Kidney epithelial cell (primary cell): ENCODE measurements at places on chromosomes 5 and 9. TPM values are rescaled to one million over a fixed set of nuclear protein-coding genes. Genes with fewer than 3 reads are reported as not detected.

GRCh38 chr9:90724880-90725279, 76.7 kb upstream of the SYK start:
- DNase-seq, result no peak

- DNase-seq, result peak; percentile 23
Measured at GRCh38 chr5:137604348-137605095, 105.4 kb upstream of the SPOCK1 start.

DNA sequence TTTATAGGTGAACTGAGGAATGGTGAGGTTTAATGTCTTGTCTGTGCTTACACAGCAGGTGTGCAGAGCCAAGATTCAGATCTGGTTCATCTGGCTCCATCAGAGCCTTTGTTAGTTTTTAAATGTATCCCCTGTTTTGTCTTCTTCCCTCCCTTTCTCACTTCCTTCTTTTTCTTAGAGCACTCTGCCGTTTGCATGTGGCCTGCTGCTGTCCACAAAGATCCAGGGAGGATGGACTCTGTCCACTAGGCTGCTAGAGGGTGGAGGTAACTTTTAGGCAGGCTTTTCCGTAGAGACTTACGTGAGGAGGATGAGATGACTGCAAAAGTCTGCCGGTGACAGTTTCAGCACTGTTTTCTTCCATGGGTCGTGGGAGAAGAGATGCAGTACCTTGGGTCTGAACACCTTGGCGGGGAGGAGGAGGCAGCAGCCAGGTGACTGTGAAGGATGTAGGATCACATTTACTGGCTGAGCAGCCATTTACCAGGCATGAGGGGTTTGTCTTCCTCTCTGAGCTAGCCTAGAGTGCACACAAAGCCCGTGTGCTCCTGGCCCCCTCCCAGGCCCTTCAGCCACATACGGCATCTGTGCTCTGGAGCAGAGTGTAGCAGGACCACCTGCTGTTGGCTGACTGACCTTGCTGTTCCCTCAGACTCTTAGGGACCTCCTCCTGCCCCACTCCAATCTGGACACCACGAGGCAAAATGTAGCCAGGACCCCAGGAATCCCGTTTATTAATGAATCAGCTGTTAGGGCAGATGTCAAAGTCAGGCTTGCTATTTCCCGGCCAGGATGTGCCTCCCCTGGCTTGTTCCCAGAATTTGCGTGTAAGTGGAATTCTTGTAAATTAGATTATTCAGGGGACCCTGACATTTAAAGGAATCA, 1.8 kb downstream of the NTMT1 start:
- DNase-seq, result no peak

DNA sequence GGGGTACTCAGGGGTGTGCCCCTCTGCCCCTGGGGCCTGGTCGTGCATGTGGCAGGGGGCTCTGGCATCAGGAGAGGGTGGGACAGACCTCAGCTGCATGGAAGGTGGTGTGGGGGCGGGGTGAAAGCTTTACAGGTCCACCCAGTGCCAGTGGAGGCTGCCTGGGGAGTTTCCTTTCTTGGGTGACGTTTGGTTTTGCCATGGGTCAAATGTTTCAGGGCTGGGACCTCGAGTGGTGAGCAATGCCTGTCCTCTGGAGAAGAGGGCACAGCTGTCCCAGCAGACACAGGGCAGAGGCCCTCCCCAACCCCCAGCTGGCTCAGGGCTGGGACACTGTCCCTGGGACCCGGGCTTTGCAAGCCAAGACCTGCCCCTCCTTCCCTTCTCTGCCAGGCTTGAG, 3.6 kb downstream of the RXRA start:
- no peak for DNase-seq

- no peak for DNase-seq
Measured at GRCh38 chr5:2876183-2876582, 124.7 kb upstream of the IRX2 start.

GRCh38 chr9:137986268-137987099, 108.9 kb downstream of the CACNA1B start:
- DNase-seq, result no peak

DNA sequence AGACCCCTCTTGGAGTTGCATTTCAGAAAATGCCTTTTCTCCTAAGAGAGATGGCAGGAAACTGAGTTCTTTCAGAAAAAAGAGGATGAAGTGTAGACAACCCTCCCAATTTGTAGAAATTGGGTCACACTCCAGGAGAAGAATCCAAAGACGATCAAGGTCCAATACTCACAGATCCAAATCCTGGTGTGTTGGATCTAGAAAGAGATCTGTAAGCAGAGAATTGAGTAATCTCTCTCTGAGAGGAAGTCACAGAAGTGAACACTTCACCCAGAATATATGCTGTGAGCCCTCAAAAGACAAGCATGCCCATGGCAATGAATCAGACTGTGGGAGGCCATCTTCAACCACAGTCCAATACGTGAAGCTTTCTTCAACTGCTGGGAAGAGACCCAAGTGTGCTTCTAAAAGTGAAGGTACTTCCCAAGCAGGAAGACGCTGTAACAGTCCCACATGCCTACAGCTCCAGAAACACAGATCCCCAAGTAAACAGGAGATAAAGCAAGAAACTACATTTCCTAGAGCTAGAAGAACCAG, 182.7 kb downstream of the SMC2 start:
- no peak for DNase-seq

DNA sequence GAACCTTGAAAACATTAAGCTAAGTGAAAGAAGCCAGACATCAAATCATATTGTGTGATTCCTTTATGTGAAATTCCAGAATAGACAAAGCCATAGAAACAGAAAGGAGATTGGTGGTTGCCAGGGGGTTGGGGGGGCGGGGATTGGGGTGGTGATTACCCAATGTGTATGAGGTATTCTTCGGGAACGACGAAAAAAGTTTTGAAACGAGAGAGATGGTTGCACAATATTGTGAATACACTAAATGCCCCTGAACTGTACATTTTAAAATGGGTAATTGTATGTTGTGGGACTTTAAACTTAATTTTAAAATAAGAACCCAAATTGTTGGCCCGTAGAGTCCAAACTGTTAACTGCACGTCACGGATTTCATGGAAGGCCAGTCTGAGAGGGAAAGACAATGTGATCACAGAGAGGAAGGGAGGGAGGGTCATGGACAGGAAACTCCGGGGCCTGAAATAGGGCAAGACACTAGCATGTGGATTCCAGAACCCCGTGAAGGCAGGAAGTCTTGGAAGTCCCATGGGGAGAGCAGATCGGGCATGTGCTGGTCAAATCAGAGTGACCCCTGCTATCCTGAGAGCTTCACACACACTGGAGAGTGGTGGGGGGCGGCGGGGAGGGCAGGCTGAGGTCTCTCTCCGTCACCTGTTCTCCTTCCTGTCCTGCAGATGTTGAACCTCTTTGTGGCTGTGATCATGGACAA, 218.4 kb downstream of the CACNA1B start:
- DNase-seq, result no peak

GRCh38 chr5:171667341-171668096, 118.1 kb upstream of the SMIM23 start:
- DNase-seq, result peak; percentile 19

DNA sequence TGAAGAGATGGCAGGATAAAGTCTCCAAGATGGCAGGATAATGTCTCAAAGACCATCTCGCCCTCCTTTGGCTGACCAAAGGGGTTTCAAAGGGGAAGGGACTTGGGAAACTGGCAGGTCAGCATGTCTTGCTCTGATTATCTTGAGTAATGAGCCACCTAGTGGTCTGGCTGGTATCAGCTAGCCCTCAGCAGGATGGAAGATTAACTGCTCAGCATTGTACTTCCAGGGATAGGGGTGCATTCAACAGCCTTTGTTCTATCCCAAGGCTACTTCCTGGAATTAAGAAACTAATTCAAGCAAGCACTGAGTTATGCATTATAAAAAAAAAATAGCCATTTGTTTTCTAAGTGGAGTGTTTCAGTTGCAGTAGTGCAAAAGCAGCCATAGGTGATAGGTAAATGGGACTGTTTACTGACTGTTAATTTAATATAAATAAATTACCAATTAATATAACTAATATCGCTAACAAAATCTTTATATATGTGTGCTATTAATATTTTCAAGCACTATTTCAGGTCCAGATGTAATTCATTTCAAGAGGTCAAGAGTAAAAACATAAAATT, 555.5 kb downstream of the CDH9 start:
- DNase-seq, result peak; percentile 1

DNA sequence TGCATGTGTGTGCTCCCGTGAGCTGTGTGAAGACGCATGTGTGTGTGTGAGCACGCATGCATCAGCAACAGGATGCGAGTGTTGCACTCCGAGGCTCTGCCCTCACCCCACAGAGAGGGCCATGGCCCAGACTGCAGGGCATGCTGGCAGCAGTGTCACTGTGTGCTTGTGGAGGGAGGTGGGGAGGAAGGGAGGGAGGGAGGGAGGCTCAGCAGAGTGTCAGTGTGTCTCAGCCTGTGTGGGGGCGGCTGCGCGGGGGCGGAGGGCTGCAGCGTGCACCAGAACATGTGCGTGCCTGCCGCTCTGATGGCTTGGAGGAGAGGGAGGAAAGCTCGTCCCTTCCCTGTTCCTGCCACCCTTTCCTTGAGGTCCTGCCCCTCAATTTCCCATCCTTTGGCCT, 5.3 kb downstream of the CAMK2A start:
- no peak for DNase-seq

DNA sequence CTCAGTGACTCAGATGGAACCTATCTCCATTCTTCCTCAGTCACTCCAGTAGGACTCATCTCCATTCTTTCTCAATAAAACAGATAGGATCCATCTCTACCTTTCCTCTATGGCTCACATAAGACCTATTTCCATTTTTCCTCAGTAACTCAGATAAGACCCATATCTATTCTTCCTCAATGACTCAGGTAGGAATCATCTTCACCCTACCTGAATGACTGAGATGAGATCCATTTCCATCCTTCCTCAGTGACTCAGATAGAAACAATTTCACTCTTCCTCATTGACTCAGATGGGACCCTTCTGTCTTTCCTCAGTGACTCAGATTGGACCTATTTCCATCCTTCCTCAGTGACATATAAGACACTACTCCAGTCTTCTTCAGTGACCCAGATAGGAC, 165.1 kb downstream of the FBXO4 start:
- no peak for DNase-seq

DNA sequence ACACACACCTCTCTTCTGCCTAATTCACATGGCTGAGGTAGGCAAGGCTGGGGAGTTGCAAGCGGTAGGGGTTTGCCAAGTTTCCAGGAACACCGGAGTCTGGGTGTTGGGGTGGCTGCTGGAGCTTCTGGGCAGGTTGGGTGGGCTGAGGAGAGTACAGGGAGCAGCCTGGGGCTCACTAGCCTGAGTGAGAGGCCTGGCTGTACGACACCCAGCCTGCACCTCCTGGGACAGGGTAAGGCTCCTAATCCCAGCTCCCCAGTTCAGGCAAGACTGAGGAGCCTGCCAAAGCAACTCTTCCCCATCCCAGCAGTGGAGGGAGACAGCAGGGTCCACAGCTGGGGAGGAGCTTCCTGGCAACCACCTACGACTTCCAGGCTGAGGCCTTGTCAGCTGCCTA, 8.0 kb downstream of the SPAAR start:
- no peak for DNase-seq

DNA sequence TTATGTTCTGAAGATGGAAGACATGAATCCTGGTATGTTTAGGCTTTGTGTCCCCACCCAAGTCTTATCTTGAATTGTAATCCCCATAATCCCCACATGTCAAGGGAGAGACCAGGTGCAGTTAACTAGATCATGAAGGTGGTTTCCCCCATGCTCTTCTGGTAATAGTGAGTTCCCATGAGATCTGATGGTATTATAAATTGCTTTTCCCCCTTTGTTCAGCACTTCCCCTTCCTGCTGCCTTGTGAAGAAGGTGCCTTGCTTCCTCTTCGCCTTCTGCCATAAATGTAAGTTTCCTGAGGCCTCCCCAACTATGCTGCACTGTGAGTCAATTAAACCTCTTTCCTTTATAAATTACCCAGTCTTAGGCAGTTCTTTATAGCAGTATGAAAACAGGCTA, 229.0 kb downstream of the ARL15 start:
- DNase-seq, result no peak

GRCh38 chr5:151264113-151264512, 11.1 kb downstream of the GM2A start:
- no peak for DNase-seq

- DNase-seq, result no peak
Measured at GRCh38 chr5:78573318-78573717, 75.3 kb downstream of the LHFPL2 start.

GRCh38 chr5:89723907-89724306, 685.6 kb downstream of the CETN3 start:
- DNase-seq, result no peak

GRCh38 chr5:97131139-97131710, 11.2 kb downstream of the LIX1 start:
- DNase-seq, result no peak

GRCh38 chr5:151096001-151096373, 15.2 kb upstream of the TNIP1 start:
- DNase-seq, result no peak

GRCh38 chr9:99400184-99400731, 178.2 kb downstream of the SEC61B start:
- no peak for DNase-seq

GRCh38 chr9:32264170-32264864, 120.1 kb upstream of the ACO1 start:
- peak; percentile 49 for DNase-seq

DNA sequence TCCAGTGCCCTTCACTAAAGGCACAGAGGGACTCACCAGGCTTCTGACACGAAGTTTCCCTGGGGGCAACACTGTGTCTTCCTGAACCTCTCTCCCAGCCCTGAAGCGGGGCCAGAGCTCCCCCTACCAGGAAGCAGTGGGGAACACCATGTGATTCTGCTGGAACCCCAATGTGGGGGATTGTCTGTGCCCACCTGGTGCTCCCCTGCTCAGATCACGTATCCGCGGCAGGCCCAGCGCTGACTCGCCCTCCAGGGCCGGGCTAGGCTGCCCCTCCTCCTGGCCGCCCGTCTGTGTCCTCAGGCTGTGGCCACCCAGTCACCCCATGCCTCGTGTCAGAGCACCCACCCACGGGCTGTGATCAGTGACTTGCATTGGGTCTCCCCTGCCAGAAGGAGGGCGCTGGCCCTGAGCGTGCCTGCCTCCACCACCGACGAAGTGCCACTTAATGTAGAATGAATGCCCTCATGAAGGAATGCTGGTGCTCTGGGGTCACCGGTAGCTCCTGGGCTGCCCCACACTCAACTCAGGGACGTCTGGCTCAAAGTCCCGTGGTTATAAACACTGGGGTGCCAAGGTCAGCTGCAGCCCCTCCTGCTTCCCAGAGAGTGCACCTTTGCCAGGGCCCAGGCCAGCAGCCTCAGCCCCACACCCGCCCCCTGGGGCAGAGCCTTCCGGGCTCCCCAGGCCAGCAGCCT, 22.1 kb downstream of the SARDH start:
- no peak for DNase-seq

- no peak for DNase-seq
Measured at GRCh38 chr9:86772635-86772993, 174.7 kb downstream of the GAS1 start.

Gene N4BP3
- 6.0 and 6.8 TPM in 2 replicates for total RNA-seq

Gene LHX3
- total RNA-seq, result not detected in 2 replicates

Gene SPINK1
- total RNA-seq, result 0.48 TPM in 1 of 2 replicates, not detected in the other

Gene IFNK
- not detected in 2 replicates for total RNA-seq

Gene PPP3R2
- not detected in 2 replicates for total RNA-seq

Gene FAM221B
- not detected in 2 replicates for total RNA-seq

Gene FAM200C
- 1.9 and 2.8 TPM in 2 replicates for total RNA-seq

Gene BTNL8
- not detected in 2 replicates for total RNA-seq

Gene MRPL36
- total RNA-seq, result 42.8 and 51.6 TPM in 2 replicates
